ENCODE measurements at places on chromosomes 12 and 14.

GRCh38 chr12:66044731-66045130 is 85.8 kb downstream of the LLPH start:
- no peak overlapping the region for H3K27ac ChIP-seq
- no peak for DNase-seq
- peaks cover 2% of the 10 kb centered on the region for H3K4me1 ChIP-seq
- H3K36me3 ChIP-seq, result no peaks in the 10 kb centered on the region
- peaks cover 42% of the 10 kb centered on the region for H3K27me3 ChIP-seq

GRCh38 chr12:38392554-38393144 is 76.1 kb downstream of the ALG10B start:
- H3K27ac ChIP-seq, result no peak overlapping the region
- no peak overlapping the region for H3K4me3 ChIP-seq
- H3K27me3 ChIP-seq, result no peaks in the 10 kb centered on the region
- no peaks in the 10 kb centered on the region for H3K4me1 ChIP-seq

GRCh38 chr12:110995016-110995415 is 74.6 kb upstream of the MYL2 start:
- DNase-seq, result no peak
- no peak overlapping the region for H3K27ac ChIP-seq
- no peaks in the 10 kb centered on the region for H3K4me1 ChIP-seq
- no peaks in the 10 kb centered on the region for H3K36me3 ChIP-seq
- no peak overlapping the region for H3K4me3 ChIP-seq

DNA sequence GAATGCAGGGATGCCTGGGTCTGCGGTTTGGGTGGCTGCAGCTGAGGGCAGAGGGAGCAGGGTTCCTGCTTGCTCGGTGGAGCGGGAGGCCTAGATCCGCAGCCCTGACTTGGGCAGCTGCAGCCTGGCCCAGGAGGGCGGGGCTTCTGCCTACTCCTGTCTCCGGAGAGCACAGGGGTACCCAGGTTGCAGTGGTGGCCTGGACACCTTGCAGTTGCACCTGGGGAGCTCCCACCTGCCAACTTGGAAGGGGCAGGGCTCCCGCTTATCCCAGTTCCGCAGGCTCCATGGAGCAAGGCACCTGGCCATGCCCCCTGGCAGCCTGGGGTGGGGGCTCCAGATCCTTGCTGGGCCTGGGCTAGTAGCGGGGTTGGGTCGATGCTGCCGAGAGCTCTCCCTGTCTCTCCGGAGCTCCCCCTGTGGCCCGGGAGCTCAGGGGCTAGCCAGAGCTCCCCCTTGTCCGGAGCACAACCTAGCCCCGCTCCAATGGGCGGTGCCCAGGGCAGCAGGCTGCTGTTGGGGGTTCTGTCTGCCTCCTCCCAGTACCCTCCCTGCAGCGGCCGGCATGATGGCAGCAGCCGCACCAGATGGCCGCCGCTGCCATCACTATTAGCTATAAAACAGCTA is 136.4 kb downstream of the PTPRR start:
- no peaks in the 10 kb centered on the region for H3K4me1 ChIP-seq
- no peak overlapping the region for H3K27ac ChIP-seq
- H3K4me3 ChIP-seq, result no peak overlapping the region
- no peaks in the 10 kb centered on the region for H3K36me3 ChIP-seq
- no peak for DNase-seq

GRCh38 chr14:68173227-68173972 is 353.8 kb downstream of the RAD51B start:
- no peak overlapping the region for H3K27ac ChIP-seq
- no peak for DNase-seq
- no peaks in the 10 kb centered on the region for H3K36me3 ChIP-seq
- no peaks in the 10 kb centered on the region for H3K4me1 ChIP-seq

GRCh38 chr12:101772012-101772775 is 32.9 kb upstream of the SYCP3 start:
- H3K27ac ChIP-seq, result no peak overlapping the region
- no peak for DNase-seq
- H3K4me1 ChIP-seq, result no peaks in the 10 kb centered on the region
- H3K27me3 ChIP-seq, result no peaks in the 10 kb centered on the region
- peaks cover 8% of the 10 kb centered on the region for H3K36me3 ChIP-seq

- peaks cover 4% of the 10 kb centered on the region for H3K36me3 ChIP-seq
- no peak for DNase-seq
- H3K27ac ChIP-seq, result no peak overlapping the region
- H3K27me3 ChIP-seq, result peaks cover 30% of the 10 kb centered on the region
Measured at GRCh38 chr12:105462831-105463230, 132.3 kb downstream of the C12orf75 start.

DNA sequence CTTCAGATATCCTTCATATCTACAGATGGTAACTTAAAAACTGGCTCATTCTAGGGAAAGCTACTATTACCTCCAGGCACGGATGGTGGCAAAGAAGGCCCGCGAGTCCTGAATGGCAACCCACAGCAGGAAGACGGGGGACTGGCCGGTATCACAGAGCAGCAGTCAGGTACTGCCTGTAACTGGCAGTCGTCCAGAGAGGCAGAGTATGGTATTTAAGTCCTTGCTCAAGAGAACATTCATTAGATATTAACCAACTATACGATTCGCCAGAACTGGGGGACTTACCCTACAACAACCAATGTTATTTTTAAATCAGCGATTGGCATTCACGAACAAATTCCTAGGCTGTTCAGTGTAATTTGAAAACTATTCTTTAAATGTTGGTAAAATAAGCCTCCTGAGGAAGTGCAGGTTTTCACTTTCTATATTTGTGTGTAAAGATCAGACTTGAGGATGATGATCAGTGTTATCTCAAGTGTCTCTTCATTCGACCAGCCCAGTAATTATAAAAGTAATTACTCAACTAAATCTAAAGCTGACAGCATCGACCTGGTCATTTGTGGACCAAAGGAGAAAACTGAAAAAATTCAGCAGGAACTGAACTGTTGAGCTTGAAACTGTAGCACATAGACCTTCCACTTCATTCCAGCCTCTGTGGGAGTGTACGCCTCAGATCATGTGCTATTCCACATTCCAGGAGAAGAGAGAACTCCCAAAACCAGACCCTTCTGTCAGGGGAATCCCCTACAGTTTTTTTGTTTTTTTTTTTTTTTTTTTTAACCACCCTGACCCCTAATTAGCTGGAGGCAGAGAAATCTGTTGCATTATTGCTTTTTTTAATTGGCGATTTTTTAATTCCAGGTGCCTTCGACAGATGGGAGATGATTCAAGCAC is 75.6 kb downstream of the ESR2 start:
- peaks cover 5% of the 10 kb centered on the region for H3K36me3 ChIP-seq
- H3K4me1 ChIP-seq, result no peaks in the 10 kb centered on the region
- H3K4me3 ChIP-seq, result no peak overlapping the region

- no peak for DNase-seq
- peaks cover 3% of the 10 kb centered on the region for H3K4me1 ChIP-seq
- no peaks in the 10 kb centered on the region for H3K27me3 ChIP-seq
- no peaks in the 10 kb centered on the region for H3K36me3 ChIP-seq
- no peak overlapping the region for H3K4me3 ChIP-seq
Measured at GRCh38 chr12:123960029-123960735, 12.4 kb downstream of the CCDC92 start.

DNA sequence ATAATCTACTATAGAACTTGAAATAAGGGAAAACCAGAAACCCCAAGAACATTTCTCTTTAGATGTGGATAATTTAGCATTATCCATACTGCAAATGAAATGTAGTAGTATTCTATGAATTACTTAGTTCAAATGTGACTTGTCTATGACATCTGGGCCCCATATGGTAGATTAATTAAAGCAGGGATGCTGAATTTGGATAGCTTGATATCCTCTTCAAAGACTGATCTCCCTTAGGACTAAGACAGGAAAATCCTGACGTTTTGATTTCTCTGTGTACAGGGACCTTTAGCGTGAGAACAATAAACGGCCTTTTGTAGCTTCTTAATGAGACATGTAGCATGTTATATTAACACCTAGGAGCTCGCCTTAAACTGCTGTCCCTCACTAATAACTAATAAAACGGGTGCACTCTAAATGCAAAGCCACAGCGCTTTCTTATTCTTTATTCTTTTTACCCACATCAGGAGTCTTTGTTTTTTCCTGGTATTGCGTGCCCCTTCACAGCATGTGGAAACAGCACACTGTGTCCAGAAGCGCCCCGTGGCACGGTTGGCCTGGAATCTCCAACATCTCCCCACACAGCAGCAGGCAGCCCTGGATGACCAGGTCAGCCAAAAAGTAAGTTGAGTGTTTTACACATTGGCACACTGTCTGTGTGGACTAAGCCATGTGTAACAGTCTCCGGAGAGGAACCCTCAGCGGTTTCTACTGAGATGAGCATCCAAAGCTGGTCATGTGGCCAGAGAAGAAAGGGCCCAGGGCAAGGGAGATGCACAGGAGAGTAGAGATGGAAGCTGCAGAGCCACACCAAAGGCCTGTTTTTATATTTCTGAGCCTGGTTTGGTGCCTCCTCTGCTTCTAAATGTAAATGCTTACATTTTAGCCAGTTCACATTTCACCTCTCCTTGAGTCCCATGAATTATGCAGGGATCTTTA is 93.1 kb downstream of the SRGAP1 start:
- no peak overlapping the region for H3K27ac ChIP-seq
- peaks cover 18% of the 10 kb centered on the region for H3K27me3 ChIP-seq
- no peak overlapping the region for H3K4me3 ChIP-seq

DNA sequence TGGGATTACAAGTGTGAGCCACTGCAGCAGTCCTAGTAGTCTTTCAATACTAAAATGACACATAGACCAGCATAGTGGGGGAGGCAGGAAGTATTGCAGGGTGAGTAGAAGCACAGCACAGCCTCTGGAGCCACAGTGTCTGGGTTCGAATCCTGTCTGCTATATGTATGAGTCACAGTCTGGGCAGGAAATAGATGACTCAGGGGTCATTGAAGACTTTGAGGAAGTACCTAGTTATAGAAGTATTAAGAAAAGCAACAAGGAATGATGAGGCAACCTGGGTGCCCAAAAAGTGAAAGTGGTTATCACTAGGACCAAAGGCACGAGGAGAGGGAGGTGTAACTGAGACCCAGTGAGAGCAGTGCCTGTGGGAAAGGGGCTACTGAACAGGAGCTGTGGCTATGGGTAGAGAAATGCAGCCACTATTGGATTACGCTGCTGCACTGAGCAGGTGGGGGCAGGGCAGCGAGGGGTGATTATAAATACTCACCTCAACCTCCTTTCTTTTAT is 124.0 kb downstream of the PDE3A start:
- H3K36me3 ChIP-seq, result no peaks in the 10 kb centered on the region
- H3K27ac ChIP-seq, result no peak overlapping the region
- no peak overlapping the region for H3K4me3 ChIP-seq

- no peaks in the 10 kb centered on the region for H3K4me1 ChIP-seq
- no peaks in the 10 kb centered on the region for H3K36me3 ChIP-seq
- H3K4me3 ChIP-seq, result no peak overlapping the region
- no peak overlapping the region for H3K27ac ChIP-seq
- peaks cover 31% of the 10 kb centered on the region for H3K27me3 ChIP-seq
- no peak for DNase-seq
Measured at GRCh38 chr12:131007031-131007739, 53.5 kb downstream of the ADGRD1 start.

- peak overlapping the region; percentile 24 for H3K27ac ChIP-seq
- peaks cover 5% of the 10 kb centered on the region for H3K4me1 ChIP-seq
- H3K4me3 ChIP-seq, result no peak overlapping the region
- DNase-seq, result no peak
- no peaks in the 10 kb centered on the region for H3K27me3 ChIP-seq
Measured at GRCh38 chr12:116015525-116015924, 262.0 kb downstream of the MED13L start.

GRCh38 chr14:67517083-67517482 is 16.0 kb upstream of the PLEKHH1 start:
- DNase-seq, result no peak
- no peak overlapping the region for H3K4me3 ChIP-seq
- H3K27me3 ChIP-seq, result peaks cover 11% of the 10 kb centered on the region
- peaks cover 14% of the 10 kb centered on the region for H3K4me1 ChIP-seq

DNA sequence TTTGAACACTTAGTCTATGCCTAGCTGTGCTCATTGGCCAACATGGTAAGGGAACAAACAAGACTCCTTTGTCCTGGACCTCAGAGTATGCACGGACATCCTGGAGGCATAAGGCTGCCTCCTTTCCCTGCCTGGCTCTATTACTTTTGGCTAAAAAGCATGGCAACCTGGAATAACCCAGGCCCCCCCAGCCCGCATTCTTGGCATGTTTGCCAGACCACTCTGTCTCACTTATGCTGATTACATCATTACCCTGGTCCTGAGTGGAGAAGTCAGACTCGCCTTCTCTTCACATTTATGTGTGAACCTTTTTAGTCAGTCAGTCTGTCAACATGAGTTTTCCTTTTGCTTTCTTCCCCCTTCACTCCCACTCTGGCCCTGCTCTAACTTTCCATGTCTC is 58.0 kb upstream of the ELK3 start:
- H3K27ac ChIP-seq, result peak overlapping the region; percentile 72
- H3K36me3 ChIP-seq, result peaks cover 2% of the 10 kb centered on the region

GRCh38 chr12:52521175-52521567 is 977 bp upstream of the KRT5 start:
- H3K4me1 ChIP-seq, result no peaks in the 10 kb centered on the region
- no peaks in the 10 kb centered on the region for H3K36me3 ChIP-seq
- peaks cover 37% of the 10 kb centered on the region for H3K27me3 ChIP-seq
- DNase-seq, result no peak
- no peak overlapping the region for H3K27ac ChIP-seq

GRCh38 chr12:18054925-18055619 is 34.9 kb downstream of the RERGL start:
- no peaks in the 10 kb centered on the region for H3K36me3 ChIP-seq
- H3K27me3 ChIP-seq, result no peaks in the 10 kb centered on the region
- H3K4me1 ChIP-seq, result no peaks in the 10 kb centered on the region
- no peak for DNase-seq
- H3K4me3 ChIP-seq, result no peak overlapping the region

- no peak for DNase-seq
- no peak overlapping the region for H3K4me3 ChIP-seq
- no peak overlapping the region for H3K27ac ChIP-seq
- no peaks in the 10 kb centered on the region for H3K4me1 ChIP-seq
Measured at GRCh38 chr14:34246206-34246605, 215.8 kb downstream of the SPTSSA start.

- peaks cover 16% of the 10 kb centered on the region for H3K27me3 ChIP-seq
- DNase-seq, result no peak
- H3K27ac ChIP-seq, result no peak overlapping the region
- H3K4me1 ChIP-seq, result no peaks in the 10 kb centered on the region
Measured at GRCh38 chr12:97259098-97259497, 203.5 kb upstream of the RMST start.

DNA sequence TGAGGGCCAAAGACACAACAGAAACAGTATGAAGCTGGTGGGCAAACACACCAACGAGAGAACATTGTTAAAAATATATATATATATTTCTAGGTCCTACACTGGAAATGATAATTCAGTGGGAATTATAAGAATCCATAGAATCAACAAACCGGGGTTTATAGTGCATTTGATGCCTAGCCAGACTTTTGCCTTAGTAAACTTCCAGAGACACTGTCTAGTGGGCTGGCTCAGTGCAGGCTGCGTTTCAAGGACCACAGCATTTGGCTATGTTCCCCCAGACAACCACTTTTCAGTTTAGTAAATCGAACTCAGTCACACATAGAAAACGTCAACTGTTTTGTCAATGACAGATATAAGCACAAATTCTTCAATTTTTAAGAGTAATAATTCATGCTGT is 41.9 kb downstream of the SLC38A4 start:
- H3K4me3 ChIP-seq, result no peak overlapping the region
- H3K27me3 ChIP-seq, result peaks cover 23% of the 10 kb centered on the region
- H3K4me1 ChIP-seq, result no peaks in the 10 kb centered on the region
- H3K27ac ChIP-seq, result no peak overlapping the region
- no peak for DNase-seq

- DNase-seq, result no peak
- H3K36me3 ChIP-seq, result peaks cover 2% of the 10 kb centered on the region
- H3K27me3 ChIP-seq, result peaks cover 9% of the 10 kb centered on the region
- peaks cover 9% of the 10 kb centered on the region for H3K4me1 ChIP-seq
- H3K27ac ChIP-seq, result no peak overlapping the region
Measured at GRCh38 chr12:132218915-132219314, 74.7 kb downstream of the NOC4L start.

Data from T-helper 17 cell (primary cell).